ENCODE measurements at places on chromosomes 5 and 9. TPM values are rescaled to one million over a fixed set of nuclear protein-coding genes. Genes with fewer than 3 reads are reported as not detected.

CLTB gene
- 223 TPM for total RNA-seq

CDX1 gene
- total RNA-seq, result not detected

ITGA2 gene
- 0.69 TPM for total RNA-seq

ROR2 gene
- total RNA-seq, result 0.87 TPM

ACO1 gene
- total RNA-seq, result 62.1 TPM

GRXCR2 gene
- total RNA-seq, result 3.8 TPM

PRLR gene
- total RNA-seq, result 0.40 TPM

AQP7 gene
- total RNA-seq, result 173 TPM

ZNF618 gene
- 1.5 TPM for total RNA-seq

HRCT1 gene
- 9.0 TPM for total RNA-seq

TRIM36 gene
- 0.50 TPM for total RNA-seq

FGF10 gene
- total RNA-seq, result 0.59 TPM

ADCY2 gene
- 0.17 TPM for total RNA-seq

ADAM19 gene
- total RNA-seq, result 9.3 TPM

HSPB3 gene
- 492 TPM for total RNA-seq

NR4A3 gene
- 4.1 TPM for total RNA-seq

KIF20A gene
- total RNA-seq, result 0.59 TPM

GPR21 gene
- total RNA-seq, result 0.72 TPM

PCDHB9 gene
- total RNA-seq, result 0.59 TPM

FAM114A2 gene
- total RNA-seq, result 36.3 TPM

ANKRA2 gene
- 14.1 TPM for total RNA-seq

PCDHA9 gene
- not detected for total RNA-seq

LEAP2 gene
- total RNA-seq, result 0.89 TPM

GPSM1 gene
- total RNA-seq, result 61.7 TPM

NR5A1 gene
- total RNA-seq, result not detected

BRINP1 gene
- total RNA-seq, result 0.27 TPM

EGFLAM gene
- 7.7 TPM for total RNA-seq

BTNL3 gene
- total RNA-seq, result not detected

TAF11L10 gene
- total RNA-seq, result not detected

PCDHGA9 gene
- 4.5 TPM for total RNA-seq

SPATA31C1 gene
- total RNA-seq, result not detected

F2RL1 gene
- 1.1 TPM for total RNA-seq

SPINK4 gene
- total RNA-seq, result not detected

SIT1 gene
- total RNA-seq, result 0.32 TPM

PDLIM7 gene
- total RNA-seq, result 35.1 TPM

SLU7 gene
- 46.5 TPM for total RNA-seq

SERF1A gene
- total RNA-seq, result 1.5 TPM

EGR1 gene
- 6.4 TPM for total RNA-seq

GMCL2 gene
- total RNA-seq, result not detected

TAF11L13 gene
- not detected for total RNA-seq

FOXD4L6 gene
- not detected for total RNA-seq

ADAMTS12 gene
- 1.4 TPM for total RNA-seq

SYK gene
- total RNA-seq, result 5.1 TPM

IQGAP2 gene
- total RNA-seq, result 7.8 TPM

PCDHB7 gene
- total RNA-seq, result 0.77 TPM

RNF20 gene
- 53.7 TPM for total RNA-seq

NUTM2G gene
- total RNA-seq, result not detected

GLRA1 gene
- total RNA-seq, result not detected

PITX1 gene
- not detected for total RNA-seq
